Lung microvascular endothelial cell (primary cell): ENCODE measurements at places on chromosomes 16 and 17.

GRCh38 chr16:73499276-73499675 lies 451.3 kb upstream of the ZFHX3 start:
- no peak for DNase-seq

DNA sequence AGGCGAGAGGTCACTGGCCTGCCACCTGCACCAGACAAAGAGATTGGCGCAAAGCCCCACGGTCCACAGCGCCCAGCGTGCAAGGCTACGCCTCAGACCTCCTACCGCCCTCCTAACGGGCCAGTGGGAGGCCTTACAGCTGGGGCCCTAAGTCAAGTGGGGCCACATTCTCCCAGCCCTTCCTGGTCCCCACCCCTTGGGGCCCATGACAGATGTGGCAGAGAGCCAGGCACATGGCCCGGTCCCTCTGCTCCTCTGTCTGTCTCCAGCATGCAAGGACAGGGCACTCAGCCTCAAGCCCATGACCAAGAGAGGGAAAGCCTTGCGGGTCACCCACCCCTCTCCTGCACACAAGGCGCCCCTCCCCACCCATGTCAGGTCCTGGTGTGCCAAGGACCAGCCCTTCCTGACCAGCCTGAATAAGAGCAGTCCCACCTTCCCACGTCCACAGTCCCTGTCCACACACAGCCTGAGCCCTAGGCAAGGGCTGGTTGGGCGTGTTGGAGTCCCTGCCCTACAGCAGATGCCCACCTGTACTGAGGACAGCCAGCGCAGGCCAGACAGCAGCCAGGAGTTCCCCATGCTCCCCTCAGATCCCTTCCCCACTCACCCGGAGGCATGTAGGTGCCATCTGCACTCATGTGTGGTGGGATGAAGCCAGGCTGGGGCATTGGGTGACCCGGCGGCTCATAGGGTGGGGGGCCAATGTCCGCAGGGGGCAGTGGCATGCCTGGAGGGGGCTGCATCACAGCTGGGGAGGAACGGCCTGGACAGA lies 25.3 kb downstream of the CDIP1 start:
- no peak for DNase-seq

- DNase-seq, result no peak
Observed at GRCh38 chr17:59432657-59433056, 101.2 kb downstream of the YPEL2 start.

- DNase-seq, result peak; percentile 48
Observed at GRCh38 chr17:37642681-37643080, 565 bp downstream of the DDX52 start.
